ENCODE measurements at places on chromosomes 5 and 9.

- DNase-seq = peak; percentile 67
Observed at GRCh38 chr5:73229271-73229670, 56.3 kb downstream of the TMEM174 start.

- no peak for DNase-seq
Observed at GRCh38 chr5:170269579-170269978, 28.0 kb downstream of the LCP2 start.

- DNase-seq = peak; percentile 54
Observed at GRCh38 chr5:69206528-69207190, 17.3 kb downstream of the CENPH start.

GRCh38 chr5:17315710-17316221 is 98.3 kb downstream of the BASP1 start:
- peak; percentile 90 for DNase-seq

- no peak for DNase-seq
Observed at GRCh38 chr5:1124205-1125029, 12.6 kb upstream of the SLC12A7 start.

DNA sequence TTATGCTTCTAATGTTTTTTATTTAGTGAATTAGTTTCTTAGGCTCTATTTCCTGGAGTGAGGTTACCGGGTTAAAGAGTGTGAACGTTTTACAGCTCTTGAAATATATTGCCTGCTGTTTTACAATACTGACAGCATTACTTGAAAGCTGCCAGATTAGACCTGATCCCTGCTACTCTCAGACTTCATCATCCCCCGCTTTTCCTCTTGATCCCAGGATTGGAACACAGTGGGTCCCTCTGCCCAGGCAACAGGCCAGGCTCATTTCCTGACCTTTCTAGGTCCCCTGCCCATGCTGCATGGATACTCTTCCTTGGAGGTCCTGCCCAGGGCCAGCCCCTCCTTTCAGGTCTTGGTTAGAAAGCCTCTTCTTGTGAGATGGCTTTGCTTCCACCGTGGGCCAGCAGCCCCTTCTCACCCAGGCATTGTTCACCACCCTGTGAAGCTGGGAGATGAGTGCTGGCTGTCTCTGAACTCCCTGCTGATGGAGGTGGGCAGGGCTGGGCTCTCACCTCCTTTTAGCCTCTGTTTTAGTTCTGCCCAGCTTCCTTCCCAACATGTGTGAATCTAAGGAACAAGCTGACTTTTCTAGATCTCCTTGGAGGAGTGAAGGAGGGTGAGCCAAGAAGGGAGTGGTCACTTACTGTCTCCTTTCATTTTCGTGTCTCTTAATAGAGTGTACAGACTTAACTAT is 15.5 kb upstream of the FAM120AOS start:
- peak; percentile 43 for DNase-seq

GRCh38 chr5:125409861-125410536 is 663.6 kb upstream of the ZNF608 start:
- DNase-seq = no peak

GRCh38 chr5:148805326-148806290 is 20.8 kb upstream of the ADRB2 start:
- peak; percentile 64 for DNase-seq

GRCh38 chr5:153919161-153919560 is 119.5 kb downstream of the FAM114A2 start:
- no peak for DNase-seq

DNA sequence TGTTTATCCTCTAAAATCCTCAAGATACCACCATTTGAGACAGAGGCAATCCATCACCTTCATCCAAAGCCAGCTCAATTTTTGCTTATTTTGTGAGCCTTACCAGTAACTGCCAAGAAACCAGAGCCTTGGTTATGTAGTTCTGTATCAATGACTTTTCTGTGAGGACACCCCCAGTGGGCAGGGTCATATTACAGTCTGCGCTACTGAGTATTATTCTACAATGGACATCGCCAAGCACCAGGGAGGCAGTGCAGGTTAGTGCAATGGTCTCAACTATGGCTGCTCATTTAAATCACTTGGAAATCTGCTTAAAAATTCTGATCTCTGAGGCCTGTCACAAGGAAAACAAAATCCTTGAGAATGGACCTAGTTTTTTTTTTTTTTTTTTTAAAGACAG is 90.5 kb upstream of the NIPAL4 start:
- DNase-seq = no peak

Measured in IMR-90 (cell line).